Suppressor macrophage treated with lipopolysaccharide for 1 hour (primary cell): ENCODE measurements at places on chromosomes 13 and 19.

- no peak for DNase-seq
Measured at GRCh38 chr19:8095354-8095886, 42.9 kb downstream of the CCL25 start.

- no peak for DNase-seq
Measured at GRCh38 chr19:41694831-41695635, 7.0 kb upstream of the CEACAM7 start.

- DNase-seq: peak; percentile 84
Measured at GRCh38 chr13:42876270-42876714, 94.9 kb downstream of the FAM216B start.

DNA sequence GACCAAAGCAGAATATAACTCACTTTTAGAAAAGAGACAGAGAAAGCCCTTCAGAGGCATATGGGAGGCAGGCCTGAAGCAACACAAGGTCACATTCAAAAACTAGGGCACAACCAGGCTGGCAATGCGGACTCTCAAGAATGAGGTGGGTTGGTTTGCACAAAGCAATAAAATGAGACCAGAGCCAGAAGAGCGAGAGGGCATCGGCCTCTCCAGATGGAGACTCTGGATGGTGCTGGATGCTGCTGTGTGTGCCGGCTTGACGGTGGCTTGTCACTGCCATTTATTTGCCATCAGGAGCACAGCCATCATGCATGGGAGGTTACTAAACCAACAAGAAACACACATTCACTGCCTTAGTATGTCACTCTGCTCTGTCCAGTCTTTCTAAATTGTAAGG is 649.4 kb downstream of the DIAPH3 start:
- DNase-seq: no peak

GRCh38 chr19:8501516-8501915 is 924 bp downstream of the PRAM1 start:
- no peak for DNase-seq

DNA sequence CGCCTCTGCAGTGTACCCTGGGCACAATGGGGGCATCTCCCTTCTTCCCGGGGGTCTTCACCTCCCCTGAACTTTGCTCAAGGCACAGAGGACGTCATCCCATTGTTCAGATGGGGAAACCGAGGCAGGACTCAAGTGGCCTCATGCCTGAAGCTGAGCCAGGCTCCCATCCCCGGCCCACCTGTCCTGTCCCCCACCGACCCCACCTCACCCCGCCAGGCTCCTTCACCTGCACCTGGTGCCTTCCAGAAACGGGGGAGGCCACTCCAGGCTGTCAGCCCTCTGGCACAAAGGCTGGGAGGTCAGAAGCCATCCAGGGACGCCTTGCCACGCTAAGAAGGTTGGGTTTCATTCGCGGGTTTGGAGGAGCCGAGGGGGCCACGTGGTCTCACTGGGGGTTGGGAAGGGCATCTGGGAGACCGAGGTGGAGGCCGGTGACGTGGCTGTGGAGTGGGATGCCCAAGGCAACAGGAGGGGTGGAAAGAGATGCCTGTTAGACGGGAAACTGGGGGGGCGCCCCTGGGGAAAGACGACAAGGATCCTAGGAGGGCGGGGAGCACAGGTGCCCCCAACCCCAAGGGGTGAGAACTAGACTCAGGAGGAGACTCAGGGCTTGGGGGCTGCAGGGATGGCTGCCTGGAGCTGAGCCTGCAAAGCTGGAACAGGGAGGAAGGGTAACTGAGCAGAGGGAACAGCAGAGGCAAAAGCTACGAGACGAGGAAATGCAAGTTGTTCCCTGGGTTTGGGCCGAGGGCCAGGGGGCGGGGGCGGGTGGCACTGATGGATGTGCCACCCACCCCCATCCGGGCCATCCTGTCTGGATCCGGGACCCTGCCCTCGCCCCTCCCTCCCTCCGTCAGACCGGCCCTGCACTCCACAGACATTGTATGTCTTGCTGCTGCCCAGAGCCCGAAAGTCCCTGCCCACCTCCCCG is 6.0 kb upstream of the TCF3 start:
- no peak for DNase-seq

DNA sequence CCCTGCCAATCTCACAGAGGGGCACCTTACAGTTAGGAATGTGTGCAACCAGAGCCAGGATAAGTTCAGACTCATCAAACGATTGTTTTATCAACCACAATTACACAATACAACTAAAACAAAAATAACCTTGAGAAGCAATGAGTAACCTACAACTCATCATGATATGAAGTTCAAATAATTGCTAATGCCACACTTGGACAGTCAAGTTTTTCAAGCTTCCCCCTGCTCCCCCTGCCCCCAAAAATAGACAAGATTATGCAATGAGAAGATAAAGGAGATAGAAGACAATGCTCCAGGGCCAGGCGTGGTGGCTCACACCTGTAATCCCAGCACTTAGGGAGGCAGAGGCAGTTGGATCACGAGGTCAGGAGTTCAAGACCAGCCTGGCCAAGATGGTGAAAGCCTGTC is 13.6 kb upstream of the KPNA3 start:
- peak; percentile 32 for DNase-seq

DNA sequence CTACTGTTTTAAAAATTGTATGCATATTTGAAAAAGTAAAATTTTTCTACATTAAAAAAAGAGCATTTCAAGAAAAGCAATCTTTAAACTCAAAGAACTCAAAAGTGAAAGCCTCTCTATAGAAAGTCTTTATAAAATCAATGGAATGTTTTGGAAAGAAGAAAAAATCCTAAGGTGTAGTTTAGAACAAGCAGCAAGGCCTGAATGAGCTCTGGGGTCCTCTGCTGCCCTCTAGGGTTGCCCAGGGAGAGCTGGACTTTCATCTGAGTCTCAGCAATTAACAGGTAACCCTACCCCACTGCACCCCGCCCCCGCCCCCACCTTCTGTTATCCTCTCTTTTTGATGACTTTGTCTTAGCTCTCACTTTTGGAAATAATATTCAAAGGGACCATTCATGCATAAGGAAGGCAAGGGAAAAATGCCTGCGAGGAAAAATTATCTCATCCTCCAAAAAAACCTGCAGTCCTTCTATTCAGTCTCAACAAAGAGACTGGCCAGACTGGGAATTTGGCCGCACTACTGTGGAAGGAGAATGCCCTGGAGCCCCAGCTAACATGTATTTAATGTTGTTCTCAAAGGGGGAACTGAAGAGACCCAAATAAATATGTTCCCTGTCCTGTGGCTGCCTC is 24.1 kb downstream of the SLC25A30 start:
- DNase-seq: peak; percentile 62

DNA sequence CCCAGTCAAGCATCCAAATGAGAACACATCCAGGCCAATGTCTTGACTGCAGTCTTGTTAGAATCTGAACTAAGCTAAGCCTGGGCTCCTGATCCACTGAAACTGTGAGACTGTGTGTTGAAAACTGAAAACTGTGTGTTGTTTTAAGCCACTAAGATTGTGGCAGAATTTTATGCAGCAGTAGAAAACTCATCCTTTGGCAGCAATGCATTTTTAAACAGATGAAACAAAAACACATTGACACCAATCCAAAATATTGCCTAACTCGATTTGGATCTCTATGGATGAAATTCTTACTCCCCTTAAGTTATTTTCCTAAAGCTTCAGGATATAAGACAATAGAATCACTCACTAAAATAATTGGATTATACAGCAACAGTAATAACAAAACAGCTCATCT is 202.3 kb upstream of the KLF12 start:
- DNase-seq: no peak

DNA sequence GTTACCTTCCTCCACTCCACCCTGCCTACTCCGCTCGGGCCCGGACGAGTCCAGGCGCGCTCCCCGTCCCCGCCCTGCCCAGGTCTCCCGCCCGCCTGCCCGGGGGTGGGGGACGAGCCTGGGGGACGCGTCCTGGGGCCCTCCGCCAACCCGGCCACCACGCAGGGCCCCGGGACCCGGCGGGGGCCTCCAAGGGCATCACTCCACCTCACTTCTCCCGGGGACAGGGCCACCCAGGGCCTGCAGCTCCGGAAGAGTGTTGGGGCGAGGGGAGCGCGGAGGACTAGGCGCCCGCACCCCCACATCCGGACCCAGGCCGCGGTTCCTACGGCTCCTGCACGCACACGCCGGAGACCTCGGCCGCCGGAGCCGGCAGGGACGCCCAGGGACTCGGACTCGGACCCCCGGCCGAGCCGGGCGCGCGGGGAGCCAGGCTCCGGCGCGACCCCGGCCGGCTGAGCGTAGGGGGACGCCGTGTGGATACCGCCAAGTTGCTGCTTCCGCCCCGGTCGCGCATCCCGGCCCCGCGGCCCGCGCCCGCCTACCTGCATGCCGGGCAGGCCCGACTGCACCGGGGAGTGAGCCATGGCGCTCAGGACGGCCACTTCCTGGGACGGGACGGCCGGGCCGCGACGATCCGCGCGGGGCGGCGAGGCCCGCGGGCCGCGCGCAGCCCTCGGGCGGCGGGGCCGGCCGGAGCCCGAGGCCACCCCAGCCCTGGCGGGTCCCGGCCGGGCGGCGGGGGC is 534 bp downstream of the STK24 start:
- DNase-seq: peak; percentile 67

GRCh38 chr19:55304980-55305379 is 20.2 kb downstream of the TMEM150B start:
- DNase-seq: no peak

DNA sequence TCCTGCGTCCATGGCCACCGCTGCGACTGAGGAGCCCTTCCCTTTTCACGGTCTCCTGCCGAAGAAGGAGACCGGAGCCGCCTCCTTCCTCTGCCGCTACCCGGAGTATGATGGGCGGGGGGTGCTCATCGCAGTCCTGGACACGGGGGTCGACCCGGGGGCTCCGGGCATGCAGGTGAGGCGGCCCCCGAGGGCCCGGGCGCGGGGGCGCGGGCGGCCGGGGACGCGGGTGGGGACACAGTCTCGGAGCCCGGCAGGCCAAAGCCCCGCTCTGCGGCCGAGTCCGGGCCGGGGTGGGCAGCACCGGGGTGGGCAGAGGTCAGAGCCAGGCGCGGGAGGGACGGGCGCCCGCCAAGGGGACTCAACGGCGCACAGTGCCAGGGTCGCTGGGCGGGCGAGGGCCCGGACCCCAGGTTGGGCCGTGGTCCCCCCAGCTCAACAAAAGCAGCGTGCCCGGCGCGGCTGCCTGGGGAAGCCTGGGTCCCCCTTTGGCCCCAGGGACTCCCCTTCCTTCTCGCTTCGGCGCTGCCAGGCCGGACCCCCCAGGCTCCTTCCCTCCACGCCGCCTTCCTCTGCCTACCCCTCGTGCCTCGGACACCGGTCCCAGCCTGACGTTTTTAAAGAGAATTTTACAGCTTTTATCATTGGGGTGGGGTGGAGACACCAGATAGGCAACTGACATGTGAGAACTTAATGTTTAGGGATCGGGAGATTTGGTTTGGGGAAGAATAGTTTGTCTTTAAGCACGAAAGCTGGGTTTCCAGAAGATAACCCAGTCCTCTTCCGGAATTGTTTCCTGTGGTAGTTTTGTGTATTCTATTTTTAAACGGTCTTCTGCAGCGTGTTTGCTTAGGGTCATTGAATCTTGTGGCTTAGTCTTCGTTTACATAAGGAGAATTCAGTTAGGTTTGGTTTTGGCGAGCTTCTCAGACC is 509 bp downstream of the TPP2 start:
- DNase-seq: no peak

GRCh38 chr13:89401264-89401675 is 1730.1 kb downstream of the SLITRK5 start:
- DNase-seq: peak; percentile 96

DNA sequence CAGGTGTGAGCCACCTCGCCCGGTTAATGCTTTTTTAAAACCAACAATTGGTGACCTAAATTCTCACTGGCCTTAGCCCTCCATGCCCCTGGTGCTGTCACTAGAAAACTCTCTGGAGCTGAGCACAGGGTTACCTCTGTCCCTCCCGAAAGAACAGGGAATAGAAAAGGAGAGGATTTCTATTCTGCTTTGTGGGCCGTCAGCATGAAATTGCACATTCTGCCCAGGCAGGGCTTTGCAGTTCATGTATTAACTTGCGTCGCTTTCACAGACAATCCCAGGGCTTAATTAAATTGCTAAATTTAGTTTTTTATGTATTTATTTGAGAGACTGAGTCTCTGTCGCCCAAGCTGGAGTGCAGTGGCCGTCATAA is 583 bp upstream of the ZNF480 start:
- no peak for DNase-seq

DNA sequence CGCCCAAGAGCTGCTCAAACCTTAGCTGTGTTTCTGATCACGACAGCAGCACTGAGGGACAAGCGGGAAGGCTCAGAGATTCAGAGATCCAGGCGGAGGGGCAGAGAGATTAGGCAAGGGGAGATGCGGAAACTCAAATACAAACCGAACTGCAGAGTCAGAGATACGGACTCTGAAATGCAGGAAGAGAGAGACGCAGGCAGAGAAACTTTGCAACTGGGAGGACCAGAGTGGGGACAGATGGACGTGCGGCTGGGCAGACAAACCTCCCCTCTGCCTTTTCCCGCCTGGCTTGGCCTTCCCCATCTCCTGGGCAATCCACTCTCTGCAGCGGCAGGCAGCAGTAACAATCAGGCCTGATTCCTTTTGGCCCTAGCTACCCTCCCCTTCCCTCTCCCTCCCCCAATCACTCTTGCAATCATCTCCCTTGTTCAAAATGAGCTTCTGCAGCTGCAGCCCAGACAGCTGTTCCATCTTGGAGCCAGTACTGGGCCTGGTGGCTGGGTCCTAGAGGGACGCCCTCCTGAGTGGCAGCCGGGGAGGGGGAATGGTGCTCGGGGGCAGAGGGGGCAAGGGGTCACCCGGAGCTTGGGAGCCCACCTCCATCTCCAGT is 29.7 kb downstream of the OLFM2 start:
- DNase-seq: no peak

DNA sequence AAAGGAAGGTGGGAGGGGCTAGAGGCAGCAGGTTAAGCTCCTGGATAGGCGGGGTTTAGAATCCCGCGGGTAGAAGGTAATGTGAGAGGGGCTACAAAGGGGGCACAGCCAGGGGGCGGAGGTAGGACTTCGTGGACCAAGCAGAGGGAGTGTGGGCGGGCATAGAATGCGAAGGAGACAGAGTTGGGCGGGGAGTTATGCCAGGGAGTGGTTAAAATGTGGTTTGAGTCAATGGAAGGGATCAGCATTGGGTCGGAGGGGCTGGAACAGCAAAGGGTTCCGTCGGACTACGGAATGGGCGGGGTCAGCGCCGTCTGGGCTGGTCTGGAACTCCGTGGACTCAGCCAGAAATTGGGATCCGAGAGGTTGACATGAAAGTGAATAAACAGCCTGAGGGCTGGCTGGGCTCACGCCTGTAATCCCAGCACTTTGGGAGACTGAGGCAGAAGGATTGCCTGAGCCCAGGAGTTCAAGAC is 3.0 kb downstream of the LTBP4 start:
- no peak for DNase-seq

- DNase-seq: no peak
Measured at GRCh38 chr19:44904426-44904994, 1.1 kb upstream of the APOE start.

DNA sequence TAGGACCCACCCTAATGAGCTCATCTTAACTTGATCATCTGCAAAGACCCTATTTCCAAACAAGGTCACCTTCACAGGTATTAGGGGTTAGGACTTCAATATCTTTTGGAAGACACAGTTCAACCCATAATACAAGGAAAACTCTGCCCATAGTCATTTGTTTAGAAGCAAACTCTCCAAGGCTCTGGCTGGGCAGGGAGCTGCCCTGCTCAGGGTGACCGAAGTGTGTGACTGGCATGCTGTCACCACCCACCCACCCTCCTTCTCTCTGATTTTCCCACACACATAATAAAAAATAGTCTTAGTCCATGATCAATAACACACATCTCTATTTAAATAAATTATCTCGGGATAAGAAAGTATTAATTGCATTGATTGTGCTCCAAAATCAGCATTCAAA is 161.1 kb downstream of the KCTD15 start:
- DNase-seq: no peak
